ENCODE measurements at places on chromosomes 6 and 20.

- DNase-seq, result peak; percentile 44
Observed at GRCh38 chr6:31952140-31952805, 6.4 kb downstream of the CFB start.

- no peak for DNase-seq
Observed at GRCh38 chr6:53446151-53446550, 97.4 kb upstream of the ELOVL5 start.

- no peak for DNase-seq
Observed at GRCh38 chr20:32478576-32478975, 106.6 kb downstream of the NOL4L start.

- DNase-seq, result no peak
Observed at GRCh38 chr6:143575901-143576426, 64.4 kb upstream of the FUCA2 start.

DNA sequence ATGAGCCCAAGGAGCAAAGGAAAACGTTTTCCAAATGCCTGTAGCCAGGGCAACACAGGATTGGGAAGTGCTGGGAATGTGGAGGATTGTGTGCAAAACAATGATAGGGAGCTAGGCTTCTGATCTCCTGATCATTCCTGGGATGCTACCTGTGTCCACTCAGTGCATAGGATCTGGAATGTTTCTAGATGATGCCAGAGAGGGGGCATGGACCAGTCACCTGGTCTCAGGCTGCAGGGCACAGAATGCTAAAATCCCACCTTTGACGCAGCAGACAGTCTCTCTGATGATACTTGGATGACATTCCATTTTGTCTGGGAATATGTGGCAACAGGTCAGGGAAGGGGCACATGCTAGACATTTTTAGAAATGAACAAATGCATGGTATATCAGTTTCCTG is 128.9 kb downstream of the CLIC5 start:
- DNase-seq, result no peak

DNA sequence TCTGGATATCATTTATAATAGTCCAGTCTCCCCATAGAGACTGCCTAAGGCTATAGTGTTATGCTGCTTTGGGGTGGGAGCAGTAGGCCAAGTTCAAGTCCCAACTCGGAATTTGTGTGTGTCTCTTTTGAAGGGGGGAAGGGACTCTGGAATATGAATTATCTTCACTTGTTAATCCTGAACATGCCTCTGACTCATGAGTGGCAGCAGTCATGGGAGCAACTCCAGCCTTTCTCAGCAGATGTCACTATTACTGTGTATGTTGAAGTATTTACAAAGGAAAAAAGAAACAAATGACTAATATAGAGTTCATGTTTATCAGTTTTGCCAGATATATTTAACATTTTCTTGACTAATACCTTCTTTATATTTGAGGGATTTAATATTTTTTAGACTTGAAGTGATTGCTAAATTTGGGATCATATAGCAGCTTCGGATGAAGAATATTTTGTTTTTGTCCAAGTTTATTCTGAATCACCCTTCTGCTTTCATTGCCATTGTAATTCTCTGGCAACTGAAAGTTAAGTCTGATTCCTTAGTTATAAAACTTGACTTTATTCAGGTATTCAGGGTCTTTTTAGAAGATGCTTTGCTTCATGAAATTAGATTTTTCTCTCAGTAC is 23.4 kb downstream of the FAM217A start:
- DNase-seq, result peak; percentile 15

DNA sequence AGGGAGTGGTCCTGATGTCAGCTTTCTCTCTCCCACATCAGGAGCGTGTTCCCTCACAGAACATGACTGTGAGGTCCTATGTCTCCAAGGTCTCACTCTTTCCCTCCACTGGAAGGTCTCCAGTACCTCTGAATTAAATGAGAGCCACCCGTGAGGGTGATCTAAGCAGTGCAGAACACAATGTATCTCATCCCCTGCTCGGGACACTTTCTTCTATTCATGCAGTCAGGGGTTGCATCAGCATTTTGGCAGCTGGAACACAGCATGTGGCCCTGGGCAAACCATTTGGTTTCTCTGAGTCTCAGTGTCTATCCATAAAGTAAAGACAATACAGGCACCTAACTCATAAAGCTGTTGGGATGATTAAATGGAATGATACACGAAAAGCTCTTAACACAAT is 34.2 kb downstream of the MAFB start:
- DNase-seq, result no peak

DNA sequence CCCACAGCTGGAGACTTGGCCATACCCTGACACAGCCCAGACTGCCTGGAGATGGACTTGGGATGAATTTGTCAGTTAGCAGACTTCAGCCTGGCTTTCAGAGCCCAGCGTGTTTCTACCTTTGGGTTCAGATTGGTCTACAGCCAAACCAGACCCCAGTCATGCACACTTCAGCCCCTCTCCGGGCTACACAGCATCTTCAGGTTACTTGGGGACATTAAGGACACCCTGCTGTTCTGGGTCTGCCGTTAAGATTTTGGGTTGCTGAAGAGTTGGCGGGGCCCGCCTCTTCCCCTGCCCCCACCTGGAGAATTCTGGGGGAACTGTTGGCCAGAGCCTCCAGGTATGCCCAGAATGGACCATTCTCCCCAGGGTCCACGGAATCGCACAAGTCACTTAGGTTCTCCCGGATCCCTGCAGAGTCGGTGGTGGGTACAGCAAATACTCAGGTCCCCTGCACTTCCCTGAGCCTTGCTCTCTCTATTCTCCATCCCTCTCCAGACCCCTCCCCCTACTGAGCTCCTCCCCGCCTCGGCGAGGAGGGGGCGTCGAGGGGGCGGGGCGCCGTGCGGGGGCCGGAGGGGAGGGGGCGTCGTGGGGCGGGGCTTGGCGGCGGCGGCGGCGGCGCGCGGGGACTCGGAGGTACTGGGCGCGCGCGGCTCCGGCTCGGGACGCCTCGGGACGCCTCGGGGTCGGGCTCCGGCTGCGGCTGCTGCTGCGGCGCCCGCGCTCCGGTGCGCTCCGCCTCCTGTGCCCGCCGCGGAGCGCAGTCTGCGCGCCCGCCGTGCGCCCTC is at the start of gene PTK7:
Gene PTK7, plus strand, starts transcription at position 645 of the 794 bp plus-strand sequence. CDS start 175 bp downstream, outside the sequence.
- peak; percentile 37 for DNase-seq

GRCh38 chr6:134115715-134116074 is 63.3 kb upstream of the SLC2A12 start:
- no peak for DNase-seq

DNA sequence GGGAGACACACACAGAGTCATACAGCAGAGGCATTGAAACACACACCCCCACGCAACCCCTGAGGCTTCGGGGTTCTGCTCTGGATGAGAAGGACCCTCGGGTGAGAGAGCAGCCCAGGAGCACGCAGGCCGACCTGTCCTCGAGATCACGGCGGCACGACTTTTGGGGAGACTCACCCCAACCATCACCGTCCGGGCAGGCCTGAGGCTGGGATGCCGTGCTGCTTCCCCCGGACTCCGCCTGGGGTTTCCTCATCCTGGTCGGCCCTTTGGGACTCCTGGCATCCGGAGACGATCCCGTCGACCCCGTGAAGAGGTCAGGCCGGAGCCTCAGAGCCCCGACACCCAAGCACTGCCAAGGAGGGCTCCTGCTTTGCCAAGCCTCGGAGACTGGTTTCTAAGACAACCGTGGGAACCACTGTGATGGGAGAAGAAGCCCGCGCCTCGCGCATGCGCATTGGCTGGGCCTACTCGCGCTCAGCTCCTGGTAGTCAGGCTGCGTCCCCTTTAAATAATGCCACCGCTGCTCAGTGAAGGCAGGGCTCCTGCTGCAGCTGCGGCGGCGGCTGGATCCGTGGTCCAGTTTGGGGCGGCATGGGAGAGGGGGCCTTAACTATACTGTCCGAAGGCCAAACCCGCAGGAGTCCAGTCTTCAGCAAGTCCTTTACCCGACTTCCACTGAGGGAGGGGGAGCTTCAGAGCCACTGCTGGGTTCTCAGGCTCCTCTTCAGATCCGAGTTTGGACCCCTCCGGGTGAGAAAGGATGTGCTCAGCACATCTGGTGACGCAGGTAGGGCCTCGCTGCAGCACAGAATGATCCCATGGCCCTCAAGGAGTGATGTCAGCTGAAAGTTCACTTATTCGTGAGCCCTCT is 171.4 kb upstream of the ZNF337 start:
- peak; percentile 65 for DNase-seq

DNA sequence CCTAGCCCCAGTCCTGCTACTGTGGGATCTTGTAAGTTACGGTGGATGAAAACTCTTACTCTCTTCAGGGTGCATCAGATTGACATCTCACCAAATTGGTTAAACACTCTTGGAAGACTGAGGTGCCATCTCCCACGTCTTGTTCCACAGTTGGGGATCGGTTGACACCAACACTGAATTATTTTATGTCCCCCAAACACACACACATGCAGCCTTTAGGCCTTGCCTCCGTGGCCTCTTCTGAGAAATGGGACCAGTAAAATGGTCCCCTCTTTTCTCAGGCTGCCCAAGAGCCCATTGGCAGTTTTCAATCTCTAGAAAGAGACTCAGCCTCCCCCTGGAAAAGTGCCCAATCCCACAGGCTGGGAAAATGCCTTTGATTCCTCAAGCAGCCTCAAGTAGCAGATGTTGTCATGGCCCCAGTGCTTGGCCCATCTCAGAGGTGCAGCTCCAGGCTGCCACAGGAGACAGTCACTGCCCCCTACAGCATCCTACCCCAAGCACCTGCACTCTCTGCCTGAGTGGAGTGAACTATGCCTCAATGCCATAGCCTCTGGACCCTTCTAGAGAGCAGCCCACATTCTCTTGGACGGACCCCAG is 163.9 kb downstream of the ANKRD60 start:
- DNase-seq, result no peak

DNA sequence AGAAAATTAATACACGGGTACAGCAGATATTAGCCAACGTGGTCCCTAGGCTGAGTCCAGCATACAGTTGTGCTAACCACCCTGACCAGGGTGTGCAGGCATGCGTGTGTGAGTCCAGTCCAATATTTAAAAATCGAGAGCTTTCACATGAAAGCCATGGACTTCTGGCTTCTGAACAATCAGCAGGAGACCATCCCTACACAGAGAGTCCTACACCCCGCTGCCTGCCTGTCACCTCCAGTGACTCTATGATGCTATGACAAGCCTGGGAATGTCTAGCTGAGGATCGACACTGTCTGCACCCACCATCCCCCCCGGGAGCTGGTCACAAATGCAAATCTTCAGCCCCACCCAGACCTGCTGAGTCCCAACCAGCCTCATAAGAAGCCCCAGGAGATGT is 7.9 kb downstream of the ACSS1 start:
- DNase-seq, result no peak

- no peak for DNase-seq
Observed at GRCh38 chr6:34423254-34423653, 2.6 kb downstream of the RPS10 start.

- no peak for DNase-seq
Observed at GRCh38 chr6:156955494-156956183, 178.5 kb downstream of the ARID1B start.

DNA sequence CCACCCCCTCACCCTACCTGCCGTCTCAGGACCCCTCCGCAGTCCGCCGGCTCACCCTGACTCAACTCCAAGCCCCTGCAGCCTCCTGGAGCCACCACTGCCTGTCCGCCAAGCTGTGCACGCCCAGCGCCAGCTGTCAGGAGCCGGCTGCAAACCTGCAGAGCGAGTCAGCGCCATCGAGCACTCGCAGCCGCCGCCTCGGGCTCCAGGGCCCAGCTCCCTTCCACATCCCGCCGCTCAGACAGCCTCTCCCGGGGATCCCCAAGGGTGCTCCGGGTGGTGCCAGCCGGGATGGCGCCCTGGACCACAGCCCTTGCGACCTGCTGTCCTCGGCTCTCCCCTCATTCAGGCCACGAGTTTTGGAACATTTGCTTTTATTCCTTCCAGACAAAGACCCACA is 4.3 kb downstream of the TNNC2 start:
- no peak for DNase-seq

DNA sequence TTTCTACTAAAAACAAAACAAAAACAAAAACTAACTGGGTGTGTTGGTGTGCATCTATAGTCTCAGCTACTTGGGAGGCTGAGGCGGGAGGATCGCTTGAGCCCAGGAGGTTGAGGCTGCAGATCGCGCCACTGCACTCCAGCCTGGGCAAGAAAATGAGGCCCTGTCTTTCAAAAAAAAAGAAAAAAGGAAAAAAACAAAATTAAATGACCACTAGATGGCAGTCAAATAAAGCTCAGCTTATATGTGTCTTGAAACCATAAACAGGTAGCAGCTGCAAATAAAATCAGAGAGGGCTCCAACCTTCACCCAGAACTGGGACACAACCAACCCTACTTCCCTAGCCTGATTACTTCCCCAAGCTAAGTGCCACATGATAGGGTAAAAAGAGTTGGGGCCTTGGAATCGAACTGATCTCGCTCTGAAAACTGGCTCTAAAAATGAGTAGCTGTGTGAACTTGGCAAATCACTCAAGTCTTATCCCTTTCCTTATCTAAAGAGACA is 67.1 kb upstream of the ADGRF4 start:
- peak; percentile 6 for DNase-seq

GRCh38 chr20:3800256-3800877 is 4.3 kb downstream of the CDC25B start:
- no peak for DNase-seq

DNA sequence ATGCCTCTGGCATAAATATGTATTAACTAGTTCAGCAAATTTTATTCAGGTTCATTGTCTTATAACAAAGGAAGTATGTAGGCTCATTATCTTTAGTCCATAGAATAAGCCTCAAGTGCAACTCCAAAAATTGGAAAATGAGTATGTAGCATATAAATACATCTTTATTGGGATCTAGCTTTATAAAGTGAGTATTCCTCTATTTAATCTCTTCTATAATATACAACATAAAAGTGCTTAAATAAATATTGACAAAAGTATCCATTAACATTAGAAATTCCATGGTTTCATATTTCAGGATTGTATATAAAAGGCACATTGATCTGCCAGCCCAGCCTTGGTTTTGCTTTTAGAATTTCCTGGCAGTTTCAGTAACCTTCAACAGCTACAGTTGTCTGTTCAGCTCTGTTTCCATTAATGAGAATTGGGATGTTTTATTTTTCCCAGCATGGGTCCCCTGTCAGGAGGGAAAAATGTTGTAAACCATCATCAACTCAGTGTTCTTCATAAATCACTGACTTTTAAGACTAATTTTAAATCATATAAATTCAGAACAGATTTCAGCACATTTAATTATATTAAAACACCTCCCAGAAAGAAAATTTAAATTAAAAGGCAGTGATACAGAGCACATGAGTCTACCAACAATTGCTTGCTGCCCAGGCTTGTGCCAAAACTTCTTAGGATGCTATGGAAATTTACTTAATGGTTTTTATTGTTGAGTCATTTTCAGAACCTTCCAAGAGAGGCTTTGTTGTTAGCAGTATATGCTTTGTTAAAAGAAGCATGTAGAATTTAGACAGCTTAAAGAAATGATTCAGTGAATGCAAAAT is 119.7 kb downstream of the ADGRG6 start:
- no peak for DNase-seq

DNA sequence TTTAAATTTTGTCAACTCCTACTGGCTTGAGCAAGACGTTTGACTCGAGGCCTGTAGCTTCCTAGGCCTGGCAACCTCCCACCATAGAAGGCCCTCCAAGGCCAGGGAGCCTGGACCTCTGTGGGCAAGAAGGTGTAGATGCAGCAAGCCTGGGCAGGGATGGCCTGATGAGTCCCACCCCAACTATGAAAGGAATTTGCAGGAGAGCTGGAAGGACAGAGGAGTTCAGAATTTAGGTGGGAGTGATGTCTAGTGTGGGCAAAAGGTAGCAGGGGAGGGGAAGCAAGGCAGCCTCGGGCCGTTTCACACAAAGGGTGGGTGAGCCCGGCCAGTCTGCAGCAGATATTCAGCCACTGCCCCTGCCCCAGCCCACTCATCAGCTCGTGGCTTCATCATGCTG is 245.2 kb downstream of the CDH26 start:
- no peak for DNase-seq
